ENCODE measurements at places on chromosomes 1 and 21.

- DNase-seq: no peak
Measured at GRCh38 chr1:174164826-174165225, 5.5 kb downstream of the RABGAP1L start.

DNA sequence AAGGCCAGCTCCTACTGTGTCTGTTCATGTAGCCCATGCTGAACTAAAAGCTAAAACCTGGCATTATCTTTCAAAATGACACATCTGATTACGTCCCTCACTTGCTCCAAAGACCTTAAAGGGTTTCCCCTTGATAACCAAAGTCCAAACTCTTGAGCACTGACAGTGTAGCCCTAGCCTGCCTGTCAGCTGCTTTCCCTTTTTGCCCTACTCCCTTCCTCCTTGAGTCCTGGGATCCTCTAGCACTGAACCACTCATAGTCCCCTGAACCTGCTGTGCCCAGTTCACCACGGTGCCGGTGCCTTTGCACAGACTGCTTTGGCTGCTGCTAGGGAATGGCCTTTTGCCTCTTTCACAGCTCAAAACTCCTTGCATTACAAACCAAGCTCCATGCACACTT, 67.5 kb downstream of the PLXNA2 start:
- DNase-seq: no peak

DNA sequence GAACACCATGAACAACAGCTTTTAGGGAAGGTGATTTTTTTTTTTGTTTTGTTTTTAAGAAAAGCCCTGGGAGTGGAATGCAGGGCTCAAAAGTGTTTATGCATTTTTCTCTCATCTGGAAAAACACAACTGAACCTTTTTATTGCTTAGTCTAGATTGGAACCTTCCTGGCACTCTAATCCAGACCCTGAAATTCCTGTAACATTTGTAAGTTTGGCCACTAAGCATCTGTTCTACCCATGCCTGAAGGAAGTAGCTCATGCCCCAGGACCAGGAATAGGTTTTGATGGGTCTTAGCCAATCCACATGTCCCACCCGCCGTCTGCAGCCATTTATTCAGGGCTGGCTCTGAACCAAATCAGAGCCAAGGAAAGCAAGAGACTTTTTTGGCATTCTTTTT, 39.7 kb upstream of the SLC2A1 start:
- no peak for DNase-seq

DNA sequence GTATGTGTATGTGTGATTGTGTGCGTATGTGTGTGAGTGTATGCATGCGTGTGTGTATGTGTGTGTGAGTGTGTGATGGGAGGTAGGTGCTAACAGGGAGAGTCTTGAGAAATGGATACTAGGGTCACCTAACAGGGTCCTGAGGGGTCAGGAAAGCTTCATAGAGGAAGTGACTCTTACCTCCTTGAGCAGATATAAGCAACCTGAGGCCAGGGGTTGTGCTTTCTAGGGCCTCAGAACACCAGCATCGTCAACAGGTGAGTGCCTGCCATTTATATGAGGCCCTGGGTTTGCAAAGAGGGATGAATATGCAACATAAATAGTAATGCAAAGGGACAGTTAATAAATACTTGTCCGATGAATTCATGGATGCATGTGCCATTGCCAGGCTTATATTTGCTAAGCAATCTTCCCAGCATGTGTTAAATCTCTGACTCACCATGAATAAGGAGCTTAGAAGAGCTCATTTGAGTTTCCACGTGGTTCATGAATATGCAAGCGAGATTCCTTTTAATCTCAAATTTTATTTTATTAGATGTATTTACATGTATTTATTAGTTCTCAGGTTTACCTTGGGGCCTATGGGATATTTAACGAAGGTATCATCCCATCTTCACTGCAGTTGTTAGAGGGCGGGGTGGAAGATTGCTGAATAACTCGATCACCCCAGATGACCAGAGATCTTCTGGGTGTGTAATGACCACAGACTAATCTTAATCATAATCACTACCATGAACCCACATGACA, 438.3 kb downstream of the CAMTA1 start:
- no peak for DNase-seq

GRCh38 chr1:180310095-180310494, 80.0 kb downstream of the LHX4 start:
- no peak for DNase-seq

- DNase-seq: no peak
Measured at GRCh38 chr1:3539707-3540425, 71.4 kb downstream of the MEGF6 start.
